ENCODE measurements at places on chromosomes 7 and 10. TPM values are rescaled to one million over a fixed set of nuclear protein-coding genes. Genes with fewer than 3 reads are reported as not detected.

MUC12 gene
- 15.7 TPM for total RNA-seq

BBIP1 gene
- 35.2 TPM for total RNA-seq

SLC13A1 gene
- total RNA-seq = not detected

NEURL1 gene
- total RNA-seq = 0.21 TPM

MYOF gene
- 219 TPM for total RNA-seq

CCL24 gene
- not detected for total RNA-seq

PRDX3 gene
- total RNA-seq = 336 TPM

NEBL gene
- 3.9 TPM for total RNA-seq

TWIST1 gene
- 1.4 TPM for total RNA-seq

NUTM2B gene
- total RNA-seq = 0.27 TPM

TMEM178B gene
- total RNA-seq = 1.3 TPM

INHBA gene
- total RNA-seq = 0.50 TPM

ANKRD1 gene
- total RNA-seq = 4.4 TPM

TEX36 gene
- not detected for total RNA-seq

C10orf67 gene
- 0.10 TPM for total RNA-seq

PIP gene
- not detected for total RNA-seq

GIMAP7 gene
- total RNA-seq = not detected

BRAF gene
- total RNA-seq = 6.4 TPM

ANKRD61 gene
- total RNA-seq = 0.38 TPM

ANLN gene
- total RNA-seq = 60.5 TPM

CALN1 gene
- total RNA-seq = not detected

POT1 gene
- total RNA-seq = 14.9 TPM

NUP42 gene
- total RNA-seq = 24.7 TPM

MAT1A gene
- total RNA-seq = not detected

MINDY3 gene
- total RNA-seq = 15.6 TPM

PHKG1 gene
- 0.41 TPM for total RNA-seq

JAZF1 gene
- total RNA-seq = 6.1 TPM

GPNMB gene
- 2.0 TPM for total RNA-seq

HYAL4 gene
- 0.08 TPM for total RNA-seq

STEAP1B gene
- total RNA-seq = 0.03 TPM

KCNMA1 gene
- 38.6 TPM for total RNA-seq

NME8 gene
- total RNA-seq = not detected

NEUROG3 gene
- total RNA-seq = not detected

MEOX2 gene
- not detected for total RNA-seq

NKX1-2 gene
- total RNA-seq = not detected

UPK3BL1 gene
- 8.6 TPM for total RNA-seq

NKX2-3 gene
- not detected for total RNA-seq

UPF2 gene
- 17.9 TPM for total RNA-seq

TSPAN15 gene
- 102 TPM for total RNA-seq

CTAGE8 gene
- 0.08 TPM for total RNA-seq

HECW1 gene
- total RNA-seq = 12.0 TPM
